T1000 (cell line): ENCODE measurements at places on chromosomes 12 and 14.

DNA sequence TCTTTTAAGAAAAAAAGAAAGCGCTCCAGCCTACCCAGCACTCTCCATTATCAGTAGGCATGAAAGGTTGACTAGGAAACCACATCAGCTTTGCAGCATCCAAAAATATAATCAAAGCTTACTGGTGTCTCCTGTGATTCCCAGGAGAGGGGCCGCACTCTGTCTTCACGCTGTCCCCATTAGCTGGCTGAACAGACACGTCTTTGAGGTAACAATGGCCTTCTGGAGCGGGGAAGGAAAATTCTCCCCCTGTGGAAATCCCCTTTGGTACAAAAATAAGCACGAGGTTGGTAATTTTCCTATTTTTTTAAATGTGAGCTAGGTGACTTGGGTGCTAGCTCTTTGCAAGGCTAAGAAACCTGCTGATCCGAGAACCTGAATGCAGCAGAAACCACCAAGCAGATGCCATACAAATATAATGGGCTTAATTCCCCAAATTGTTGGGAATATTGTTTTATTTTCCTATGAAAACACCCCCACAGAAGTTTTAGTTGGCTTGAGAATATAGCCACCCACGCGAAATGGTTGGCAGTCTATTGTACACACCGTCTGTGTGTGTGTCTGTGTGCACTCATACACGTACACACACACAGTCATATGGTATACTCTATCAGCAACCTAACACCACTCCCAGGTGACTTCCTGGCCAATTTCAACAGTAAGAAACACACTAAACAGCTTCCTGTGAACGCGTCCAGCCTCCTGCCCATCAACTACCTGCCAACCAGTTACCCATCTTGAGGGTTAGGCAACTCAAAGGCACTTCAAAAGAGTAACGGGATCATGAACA is 71.2 kb downstream of the KSR2 start:
- DNase-seq = no peak

- DNase-seq = no peak
These were observed 6.8 kb upstream of the HNF1A start for GRCh38 chr12:120971299-120972180.

DNA sequence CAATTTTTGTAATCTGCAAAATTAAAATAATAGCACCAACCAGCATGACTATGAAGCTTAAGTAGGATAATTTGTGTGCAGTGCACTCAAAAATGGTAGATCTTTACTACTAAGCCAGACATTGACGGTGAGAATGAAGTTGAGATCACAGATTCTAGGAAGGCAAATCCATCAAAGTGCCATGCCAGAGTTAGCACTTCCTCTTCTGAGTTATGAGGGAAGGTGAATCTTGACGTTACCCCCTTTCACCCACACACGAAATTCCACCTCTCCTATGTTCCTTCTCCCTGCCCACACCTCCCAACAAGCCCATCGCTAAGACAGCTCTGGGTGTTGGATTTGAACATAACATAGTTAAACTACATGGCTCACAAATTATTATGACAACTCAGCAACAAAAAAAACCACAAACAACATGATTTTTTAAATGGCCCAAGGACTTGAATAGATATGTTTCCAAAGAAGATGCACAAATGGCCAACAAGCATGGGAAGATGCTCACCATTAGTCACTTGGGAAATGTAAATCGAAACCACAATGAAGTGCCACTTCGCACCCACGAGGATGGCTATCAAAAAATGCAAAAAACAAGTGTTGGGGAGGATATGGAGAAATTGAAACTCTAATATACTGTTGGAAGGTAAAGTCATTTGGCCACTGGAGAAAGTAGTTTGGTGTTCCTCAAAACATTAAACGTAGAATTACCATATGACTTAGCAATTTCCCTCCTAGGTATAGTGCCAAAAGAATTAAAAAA is 119.3 kb upstream of the RAP1B start:
- no peak for DNase-seq

GRCh38 chr12:18206198-18206597 is 55.1 kb upstream of the PIK3C2G start:
- no peak for DNase-seq

DNA sequence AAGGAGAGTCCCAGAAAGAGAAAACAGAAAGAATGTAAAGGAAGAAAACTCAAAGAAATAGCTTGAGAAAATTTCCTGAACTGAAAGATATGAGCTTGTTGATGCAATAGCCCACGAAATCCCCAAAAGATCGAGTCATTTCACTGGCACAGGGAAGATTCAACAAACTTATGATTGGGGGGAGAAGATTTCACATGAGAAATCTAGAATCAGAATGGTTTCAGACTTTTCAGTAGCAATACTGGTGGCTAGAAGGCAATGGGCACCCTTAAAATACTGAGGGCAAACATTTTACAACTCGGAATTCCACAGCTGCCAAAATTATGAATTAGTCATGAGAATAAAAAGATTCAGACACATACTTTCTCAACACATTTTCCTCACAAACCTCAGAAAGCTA is 8.9 kb upstream of the KRT7 start:
- no peak for DNase-seq

DNA sequence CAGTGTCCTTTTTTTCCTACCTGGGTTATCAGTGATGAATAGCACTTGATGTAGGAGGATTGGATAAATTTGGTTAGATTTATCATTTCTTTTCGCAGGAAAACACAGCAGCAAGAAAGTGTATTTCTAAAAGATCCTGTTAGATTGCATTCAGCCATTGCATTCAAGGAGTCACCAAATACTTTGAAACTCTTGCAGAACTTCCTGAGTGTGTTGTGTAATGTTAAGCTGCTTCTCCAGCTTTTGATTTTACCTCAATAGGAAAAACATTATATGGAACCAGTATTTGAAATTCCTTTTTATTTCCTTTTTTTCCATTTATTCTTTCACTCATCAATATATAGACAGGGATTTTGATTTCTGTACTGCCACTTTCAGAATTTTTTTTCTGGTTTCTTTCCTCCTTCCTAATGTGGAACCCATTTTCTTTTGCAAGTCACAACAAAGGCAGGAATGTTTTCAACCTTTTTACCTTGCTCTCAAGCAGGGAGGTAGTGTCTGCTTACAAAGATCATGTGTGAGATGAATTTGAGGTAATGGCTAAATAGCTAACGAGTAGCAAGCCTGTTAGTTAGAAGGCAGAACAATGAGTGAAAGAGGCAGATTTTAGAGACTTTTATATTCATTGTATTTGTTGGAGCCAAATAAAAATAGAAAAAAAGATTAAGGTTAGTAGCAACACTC is 56.2 kb downstream of the PPHLN1 start:
- DNase-seq = no peak

DNA sequence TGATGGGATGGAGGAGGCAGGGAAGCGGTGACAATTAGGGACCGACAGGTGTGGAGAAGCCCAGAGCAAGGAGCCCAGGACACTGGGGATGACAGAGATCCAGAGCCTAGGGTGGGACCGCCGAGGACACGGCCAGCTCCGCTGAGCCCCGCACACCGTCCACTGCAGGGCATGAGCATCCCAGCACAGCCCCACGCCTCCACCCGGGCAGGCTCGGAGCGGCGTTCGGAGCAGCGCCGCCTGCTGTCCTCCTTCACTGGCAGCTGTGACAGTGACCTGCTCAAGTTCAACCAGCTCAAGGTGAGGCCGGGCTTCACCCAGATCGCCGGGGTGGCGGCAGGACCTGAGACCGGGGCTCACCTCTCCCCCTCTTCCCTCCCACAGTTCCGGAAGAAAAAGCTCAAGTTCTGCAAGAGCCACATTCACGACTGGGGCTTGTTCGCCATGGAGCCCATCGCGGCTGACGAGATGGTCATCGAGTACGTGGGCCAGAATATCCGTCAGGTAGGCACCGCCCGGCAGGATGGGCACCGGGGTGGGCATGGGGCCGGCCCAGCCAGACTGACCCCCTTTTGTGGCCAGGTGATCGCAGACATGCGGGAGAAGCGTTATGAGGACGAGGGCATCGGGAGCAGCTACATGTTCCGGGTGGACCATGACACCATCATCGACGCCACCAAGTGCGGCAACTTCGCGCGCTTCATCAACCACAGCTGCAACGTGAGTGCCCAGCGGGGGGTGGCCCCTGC is 23.7 kb downstream of the SETD1B start:
- no peak for DNase-seq

- no peak for DNase-seq
These were observed 91.2 kb downstream of the FUT8 start for GRCh38 chr14:65503771-65504170.
